GM12878 (cell line): ENCODE measurements at places on chromosomes 5 and 9.

DNA sequence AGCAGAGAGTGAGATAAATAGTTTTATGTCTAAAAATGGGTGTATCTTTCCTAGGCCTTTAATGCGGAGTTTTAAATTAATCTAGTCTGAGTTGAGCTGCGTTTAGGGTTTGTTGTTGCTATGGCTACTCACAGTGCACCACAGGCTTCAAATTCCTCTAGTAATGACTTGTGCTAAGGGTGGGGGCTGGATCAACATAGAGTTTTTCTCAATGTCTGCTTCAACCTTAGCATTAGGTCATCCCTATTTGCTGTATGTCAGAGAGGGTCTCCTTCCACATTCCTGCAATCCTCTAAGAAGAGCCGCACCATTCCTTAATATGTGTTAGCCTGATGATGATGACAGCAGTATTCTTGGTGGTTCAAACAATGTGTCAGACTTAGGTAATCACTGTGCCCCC lies 465.6 kb upstream of the KIF2A start:
- H3K27ac ChIP-seq: no peak overlapping the region
- DNase-seq: no peak

GRCh38 chr9:13787234-13787833 lies 507.8 kb upstream of the MPDZ start:
- H3K4me3 ChIP-seq: no peak overlapping the region
- no peaks in the 10 kb centered on the region for H3K4me1 ChIP-seq
- no peaks in the 10 kb centered on the region for H3K36me3 ChIP-seq
- H3K27ac ChIP-seq: no peak overlapping the region
- no peaks in the 10 kb centered on the region for H3K27me3 ChIP-seq

DNA sequence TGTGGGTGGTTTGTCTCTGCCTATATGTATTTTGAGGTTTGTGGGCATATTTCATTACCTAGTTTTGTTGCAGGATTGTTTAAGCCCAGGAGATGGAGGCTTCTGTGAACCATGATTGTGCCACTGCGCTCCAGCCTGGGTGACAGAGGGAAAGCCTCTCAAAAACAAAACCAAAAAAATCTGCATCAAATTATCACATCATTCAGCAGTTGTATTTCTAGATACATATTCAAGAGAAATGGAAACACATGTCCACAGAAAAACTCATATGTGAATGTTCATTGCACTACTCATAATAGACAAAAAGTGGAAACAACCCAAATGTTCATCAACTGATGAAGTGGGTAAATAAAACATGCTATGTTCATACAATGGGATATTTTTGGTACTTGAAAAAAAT lies 29.9 kb downstream of the HSPA4 start:
- H3K27ac ChIP-seq: no peak overlapping the region
- no peaks in the 10 kb centered on the region for H3K27me3 ChIP-seq
- H3K4me3 ChIP-seq: no peak overlapping the region
- peaks cover 1% of the 10 kb centered on the region for H3K36me3 ChIP-seq
- DNase-seq: no peak

DNA sequence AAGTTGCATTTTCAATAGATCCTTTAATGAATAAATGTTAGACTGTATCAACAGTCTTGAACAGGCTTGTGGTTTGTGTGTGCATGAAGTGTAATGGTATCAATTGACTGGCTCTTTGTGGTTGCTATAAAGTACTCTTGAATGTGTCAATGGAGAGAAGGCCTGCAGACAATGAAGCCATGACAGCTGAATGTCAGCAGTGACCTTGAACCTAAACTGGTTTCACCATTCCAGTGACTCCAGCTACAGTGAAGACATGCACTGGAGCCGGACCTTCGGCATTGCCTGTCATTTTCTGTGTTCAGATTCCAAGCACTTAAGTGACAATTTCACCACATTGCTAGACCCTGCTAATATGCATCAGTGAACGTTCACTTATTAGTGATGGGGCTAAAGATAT lies 276.0 kb upstream of the TMEM161B start:
- H3K27ac ChIP-seq: no peak overlapping the region
- no peak overlapping the region for H3K4me3 ChIP-seq
- H3K36me3 ChIP-seq: no peaks in the 10 kb centered on the region
- H3K4me1 ChIP-seq: no peaks in the 10 kb centered on the region
- no peaks in the 10 kb centered on the region for H3K27me3 ChIP-seq

- H3K27ac ChIP-seq: no peak overlapping the region
- H3K36me3 ChIP-seq: no peaks in the 10 kb centered on the region
- no peaks in the 10 kb centered on the region for H3K4me1 ChIP-seq
These were observed 218.2 kb upstream of the IL12B start for GRCh38 chr5:159548517-159548916.

DNA sequence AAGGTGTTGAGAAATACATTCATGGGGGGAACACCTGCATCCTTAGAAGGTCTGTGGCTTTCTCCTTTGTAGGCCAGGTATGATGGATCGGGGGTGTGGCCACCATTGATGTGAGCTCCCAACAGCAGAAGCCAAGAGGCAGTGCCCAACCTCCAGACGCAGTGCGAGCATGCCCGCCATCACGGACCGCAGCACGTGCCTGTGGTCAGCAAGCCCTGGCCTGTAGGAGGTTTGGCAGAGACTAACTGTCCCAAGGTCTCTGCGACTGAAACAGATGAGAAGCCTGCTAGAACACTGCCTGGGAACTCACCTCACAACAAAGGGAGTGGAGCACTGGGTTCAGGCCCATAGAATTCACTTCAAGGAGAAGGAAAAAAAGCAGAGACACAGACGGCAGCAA lies 31.9 kb upstream of the ZNF354A start:
- no peak overlapping the region for H3K4me3 ChIP-seq
- H3K27ac ChIP-seq: no peak overlapping the region
- H3K4me1 ChIP-seq: no peaks in the 10 kb centered on the region
- no peaks in the 10 kb centered on the region for H3K27me3 ChIP-seq
- no peak for DNase-seq
- no peaks in the 10 kb centered on the region for H3K36me3 ChIP-seq

GRCh38 chr5:1640421-1640881 lies 116.7 kb upstream of the LPCAT1 start:
- no peak overlapping the region for H3K27ac ChIP-seq
- no peak overlapping the region for H3K4me3 ChIP-seq
- H3K36me3 ChIP-seq: no peaks in the 10 kb centered on the region
- H3K27me3 ChIP-seq: peaks cover 2% of the 10 kb centered on the region; the same call in 1 of the 2 replicates
- H3K4me1 ChIP-seq: no peaks in the 10 kb centered on the region
- no peak for DNase-seq

GRCh38 chr5:78808380-78808779 lies 159.8 kb upstream of the LHFPL2 start:
- H3K4me3 ChIP-seq: no peak overlapping the region
- no peaks in the 10 kb centered on the region for H3K36me3 ChIP-seq
- no peak for DNase-seq
- no peaks in the 10 kb centered on the region for H3K27me3 ChIP-seq
- H3K4me1 ChIP-seq: no peaks in the 10 kb centered on the region

DNA sequence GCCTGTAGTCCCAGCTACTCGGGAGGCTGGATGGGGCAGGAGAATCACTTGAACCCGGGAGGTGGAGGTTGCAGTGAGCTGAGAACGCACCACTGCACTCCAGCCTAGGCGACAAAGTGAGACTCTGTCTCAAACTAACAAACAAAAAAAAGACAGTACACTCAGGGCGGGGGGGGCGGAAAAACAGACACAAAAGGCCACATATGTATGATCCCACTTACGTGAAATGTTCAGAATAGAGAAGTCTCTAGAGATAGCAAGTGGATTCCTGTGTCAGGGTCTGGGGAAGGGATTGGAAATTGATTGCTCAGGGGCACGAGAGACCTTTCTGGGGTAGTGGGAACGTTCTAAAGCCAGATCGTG lies 9.0 kb upstream of the LCN1 start:
- H3K36me3 ChIP-seq: no peaks in the 10 kb centered on the region
- H3K27ac ChIP-seq: no peak overlapping the region
- no peak overlapping the region for H3K4me3 ChIP-seq
- H3K27me3 ChIP-seq: no peaks in the 10 kb centered on the region

GRCh38 chr5:53256746-53257145 lies 147.2 kb upstream of the MOCS2 start:
- no peak overlapping the region for H3K27ac ChIP-seq
- H3K36me3 ChIP-seq: no peaks in the 10 kb centered on the region
- DNase-seq: no peak
- no peaks in the 10 kb centered on the region for H3K4me1 ChIP-seq
- H3K27me3 ChIP-seq: no peaks in the 10 kb centered on the region

DNA sequence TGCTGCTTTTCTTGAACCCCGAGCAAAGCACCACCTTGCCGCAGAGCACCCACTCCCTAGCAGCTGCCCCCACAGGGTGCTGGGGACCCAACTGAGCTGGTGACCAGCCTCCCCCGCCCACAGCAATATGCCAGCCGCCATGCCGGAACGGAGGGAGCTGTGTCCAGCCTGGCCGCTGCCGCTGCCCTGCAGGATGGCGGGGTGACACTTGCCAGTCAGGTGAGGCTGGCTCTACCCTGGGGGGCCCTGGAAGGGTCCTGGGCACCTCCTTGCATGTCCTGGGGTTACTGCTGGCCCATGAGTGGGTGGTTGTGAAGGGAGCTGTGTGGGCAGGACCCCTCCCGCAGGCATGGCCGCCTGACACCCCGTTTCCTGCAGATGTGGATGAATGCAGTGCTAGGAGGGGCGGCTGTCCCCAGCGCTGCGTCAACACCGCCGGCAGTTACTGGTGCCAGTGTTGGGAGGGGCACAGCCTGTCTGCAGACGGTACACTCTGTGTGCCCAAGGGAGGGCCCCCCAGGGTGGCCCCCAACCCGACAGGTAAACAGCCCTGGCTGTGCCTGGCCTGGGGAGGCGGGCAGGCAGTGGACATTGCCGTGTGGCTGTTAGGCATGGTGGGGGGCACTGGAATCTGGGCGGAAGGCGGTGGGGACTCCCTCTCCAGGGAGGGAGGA lies 7.2 kb downstream of the EGFL7 start:
- H3K27me3 ChIP-seq: peaks cover 2% of the 10 kb centered on the region; the same call in 1 of the 2 replicates
- H3K4me1 ChIP-seq: no peaks in the 10 kb centered on the region

GRCh38 chr9:126329476-126330275 lies 3.0 kb downstream of the MVB12B start:
- no peaks in the 10 kb centered on the region for H3K4me1 ChIP-seq
- no peak overlapping the region for H3K4me3 ChIP-seq
- DNase-seq: no peak
- H3K27ac ChIP-seq: no peak overlapping the region

DNA sequence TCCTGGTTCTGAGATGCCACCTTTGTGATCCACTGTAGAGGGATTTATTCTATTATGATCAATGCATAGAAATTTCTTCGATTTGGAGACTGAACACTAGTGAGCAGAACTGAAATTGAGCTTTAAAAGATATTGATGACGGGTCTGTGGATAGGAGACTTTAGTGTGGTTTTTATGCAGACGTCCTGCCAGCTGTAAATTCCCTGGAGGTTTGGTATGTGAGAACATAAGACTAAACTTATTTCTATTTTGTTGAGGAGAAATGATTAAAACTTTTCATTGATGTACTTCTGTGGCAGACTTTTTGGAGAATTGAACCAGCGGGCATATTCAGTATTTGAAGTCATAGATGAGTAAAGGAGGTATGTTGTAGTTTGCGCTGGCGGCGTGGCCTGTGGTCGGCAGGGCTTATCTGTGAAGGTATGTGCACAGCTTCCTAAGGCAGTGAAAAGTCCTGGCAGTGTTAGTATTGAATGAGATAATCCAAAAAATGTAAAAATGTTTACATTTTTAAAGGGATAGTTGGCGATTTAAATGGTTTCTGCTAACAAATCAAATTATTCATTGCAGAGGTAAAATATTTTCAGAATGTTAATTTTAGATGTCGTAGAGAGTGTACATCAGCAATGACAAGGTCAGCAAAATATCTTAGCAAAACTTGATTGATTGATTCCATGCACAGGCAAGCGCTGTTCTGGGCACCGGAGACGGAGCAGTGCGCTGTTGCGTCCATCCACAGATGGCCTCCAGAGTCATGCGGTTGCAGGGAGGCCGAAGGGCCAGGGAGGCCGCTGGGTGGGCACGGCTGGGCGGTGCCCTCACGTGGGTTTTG lies 20.4 kb downstream of the TENT4A start:
- no peaks in the 10 kb centered on the region for H3K27me3 ChIP-seq
- peaks cover 5% of the 10 kb centered on the region; the same call in 1 of the 2 replicates for H3K36me3 ChIP-seq
- peaks cover 82% of the 10 kb centered on the region for H3K4me1 ChIP-seq
- H3K4me3 ChIP-seq: no peak overlapping the region
- H3K27ac ChIP-seq: no peak overlapping the region; the same call in 1 of the 2 replicates
- no peak for DNase-seq

GRCh38 chr5:9108162-9108561 lies 437.7 kb downstream of the SEMA5A start:
- DNase-seq: no peak
- H3K4me3 ChIP-seq: no peak overlapping the region
- H3K36me3 ChIP-seq: no peaks in the 10 kb centered on the region
- H3K27ac ChIP-seq: no peak overlapping the region

DNA sequence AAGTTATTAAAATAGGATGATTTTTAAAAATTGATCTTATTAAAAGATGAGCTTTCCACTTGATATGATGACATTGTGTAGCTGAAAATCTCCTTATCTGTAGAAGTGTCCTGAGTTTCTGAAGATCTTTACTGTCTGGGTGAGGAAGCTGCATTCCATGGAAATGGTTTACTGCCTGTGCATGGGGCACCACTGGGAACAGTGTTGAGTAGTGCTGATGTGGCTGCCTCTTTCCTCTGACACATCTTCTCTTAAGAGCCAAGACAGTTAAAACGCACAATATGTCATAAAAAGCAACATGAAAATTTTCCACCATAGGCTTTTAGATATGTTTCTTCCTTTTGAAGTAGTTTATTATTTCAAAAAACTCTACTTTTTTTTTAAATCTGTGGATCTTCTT lies 24.6 kb downstream of the SECISBP2 start:
- H3K27me3 ChIP-seq: no peaks in the 10 kb centered on the region
- peaks cover 10% of the 10 kb centered on the region for H3K36me3 ChIP-seq
- peaks cover 20% of the 10 kb centered on the region for H3K4me1 ChIP-seq
- no peak overlapping the region for H3K4me3 ChIP-seq

GRCh38 chr9:37989701-37990100 lies 79.3 kb downstream of the SHB start:
- H3K27ac ChIP-seq: no peak overlapping the region
- H3K27me3 ChIP-seq: no peaks in the 10 kb centered on the region
- H3K4me1 ChIP-seq: peaks cover 28% of the 10 kb centered on the region
- DNase-seq: no peak
- no peak overlapping the region for H3K4me3 ChIP-seq

DNA sequence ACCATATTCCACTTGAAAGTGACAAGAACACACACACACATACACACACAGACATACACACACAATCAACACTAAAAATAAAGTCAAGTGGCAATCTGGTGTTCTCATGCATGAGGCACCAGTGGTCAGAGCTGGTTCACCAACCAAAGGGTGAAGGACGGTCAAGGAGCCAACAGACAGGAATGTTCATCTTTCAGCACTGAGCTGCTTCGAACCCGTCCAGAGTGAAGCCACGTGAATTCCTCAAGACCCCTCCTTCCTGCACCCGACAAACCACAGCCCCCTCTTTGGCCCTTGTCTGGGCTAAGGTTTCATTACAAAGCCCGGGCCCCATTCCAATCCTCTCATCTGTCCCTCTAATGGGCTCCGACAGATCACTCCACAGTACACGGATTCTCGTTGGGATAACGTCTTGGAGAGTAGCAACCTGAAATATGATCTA lies 84.5 kb upstream of the SMIM23 start:
- H3K27me3 ChIP-seq: no peaks in the 10 kb centered on the region
- H3K27ac ChIP-seq: no peak overlapping the region
- no peak overlapping the region for H3K4me3 ChIP-seq
- no peaks in the 10 kb centered on the region for H3K4me1 ChIP-seq
- DNase-seq: no peak
